ENCODE measurements at places on chromosomes 2 and 18.

- DNase-seq = no peak
Observed at GRCh38 chr18:26909599-26910290, 44.2 kb upstream of the AQP4 start.

- no peak for DNase-seq
Observed at GRCh38 chr18:75264195-75264594, 53.6 kb downstream of the TSHZ1 start.

DNA sequence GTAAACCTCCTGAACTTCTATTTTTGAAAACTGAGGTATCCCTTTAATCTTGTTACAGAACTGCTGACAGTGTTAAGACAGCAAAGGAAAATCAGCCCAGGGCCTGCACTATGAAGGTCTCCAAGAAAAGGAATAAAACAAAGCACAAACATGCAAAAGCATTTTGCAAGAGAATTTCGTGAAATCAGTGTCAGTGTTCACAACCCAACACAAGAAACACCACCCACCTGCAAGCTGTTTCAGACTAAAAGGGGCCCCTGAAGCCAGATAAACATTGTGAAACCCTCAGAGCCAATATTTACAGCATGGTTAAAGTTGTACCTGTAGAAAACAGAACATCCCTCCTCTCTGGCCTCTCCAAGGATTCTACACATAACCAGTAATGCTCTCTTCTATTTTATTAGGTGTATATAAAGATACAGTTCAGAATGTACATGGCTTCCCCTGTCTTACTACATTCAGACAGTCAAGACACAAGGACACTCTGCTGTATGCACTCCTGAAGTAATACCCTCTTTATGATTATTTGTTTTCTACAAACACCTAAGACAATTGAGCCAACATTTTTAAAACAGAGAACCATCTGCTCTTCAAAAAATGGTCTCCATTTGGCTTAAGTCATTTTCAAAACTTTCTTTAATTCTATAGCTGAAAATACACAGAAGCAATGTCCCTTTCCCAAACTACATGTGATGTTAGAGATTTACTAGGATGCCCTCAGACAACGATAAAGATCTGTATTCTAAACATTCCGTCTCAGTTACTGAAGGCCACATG, 149.5 kb upstream of the ZFP36L2 start:
- no peak for DNase-seq

- DNase-seq = no peak
Observed at GRCh38 chr2:194077366-194077765, 1579.7 kb upstream of the SLC39A10 start.

- no peak for DNase-seq
Observed at GRCh38 chr2:163231666-163232065, 393.1 kb upstream of the KCNH7 start.

DNA sequence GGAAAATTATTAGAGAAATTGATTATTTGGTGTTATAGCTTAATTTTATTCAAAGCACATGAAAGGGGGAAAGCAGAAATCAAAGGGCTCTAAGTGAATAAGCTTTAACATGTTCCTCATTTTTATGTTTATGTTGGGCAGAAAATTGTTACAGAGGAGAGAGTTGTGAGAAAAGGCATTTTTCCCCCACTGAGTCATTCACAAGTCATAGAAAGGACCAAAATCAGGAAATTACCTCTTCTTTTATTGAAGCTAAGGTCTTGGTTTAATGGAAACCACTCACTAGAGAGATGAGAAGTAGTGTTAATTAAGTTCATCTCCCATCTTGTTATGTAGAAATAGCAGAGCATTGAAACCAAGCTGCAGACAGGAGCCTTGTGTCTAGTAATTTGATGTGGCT, 175.3 kb upstream of the THUMPD2 start:
- no peak for DNase-seq

All from stimulated activated CD4-positive, alpha-beta T cell treated with anti-CD3 and anti-CD28 coated beads, Interleukin-4, amount 100 ng/mL, for 1 hour (primary cell).